NCI-H2081 (cell line): ENCODE measurements at places on chromosomes 4 and X.

GRCh38 chrX:100477467-100477866 lies 67.4 kb upstream of the PCDH19 start:
- no peak for DNase-seq

GRCh38 chr4:183986971-183987946 lies 82.2 kb downstream of the STOX2 start:
- DNase-seq = no peak

DNA sequence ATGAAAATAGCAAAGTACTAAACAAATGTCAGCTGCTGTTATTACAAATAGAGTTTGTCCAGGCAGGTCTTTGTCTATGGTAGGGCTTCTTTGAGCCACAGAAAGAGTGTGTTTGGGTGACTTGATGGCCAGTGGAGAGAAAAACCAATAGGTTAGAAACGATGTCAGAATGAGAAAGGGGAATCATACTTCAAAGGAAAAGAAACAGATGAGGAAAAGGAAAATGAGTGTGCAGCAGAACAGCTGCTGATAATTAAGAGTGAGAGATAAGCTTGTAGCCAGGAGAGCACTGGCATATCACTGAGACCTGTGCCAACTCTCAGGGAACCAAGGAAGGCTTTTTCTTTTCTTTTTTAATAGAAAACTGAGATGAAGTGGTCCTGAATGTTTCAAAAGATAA lies 257.2 kb downstream of the ARHGAP24 start:
- no peak for DNase-seq

DNA sequence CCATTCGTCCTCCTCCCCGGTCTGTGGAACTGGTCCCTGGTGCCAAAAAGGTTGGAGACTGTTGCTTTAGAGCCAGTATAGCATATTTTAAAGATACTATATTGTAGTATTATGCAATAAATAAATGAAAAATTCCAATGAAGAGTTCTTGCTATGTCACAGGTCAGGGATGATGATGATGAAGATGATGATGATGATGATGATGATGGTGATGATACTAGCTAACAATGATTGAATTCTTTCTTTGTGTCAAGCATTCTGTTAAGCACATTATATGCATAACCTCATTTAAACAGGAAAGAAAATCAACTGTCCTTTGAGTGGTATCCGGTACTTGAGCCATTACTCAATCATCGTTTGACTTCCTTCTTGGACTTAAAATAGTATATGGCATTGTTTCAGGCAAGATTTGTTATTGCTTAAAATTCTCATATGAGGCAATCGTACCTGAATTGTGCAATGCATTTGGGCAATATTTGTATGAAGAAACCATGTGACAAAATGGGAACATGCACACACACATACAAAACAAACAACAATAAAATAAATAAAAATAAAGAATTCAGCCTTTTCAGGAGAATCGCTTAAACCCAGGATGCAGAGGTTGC lies 22.8 kb upstream of the TLR2 start:
- no peak for DNase-seq

DNA sequence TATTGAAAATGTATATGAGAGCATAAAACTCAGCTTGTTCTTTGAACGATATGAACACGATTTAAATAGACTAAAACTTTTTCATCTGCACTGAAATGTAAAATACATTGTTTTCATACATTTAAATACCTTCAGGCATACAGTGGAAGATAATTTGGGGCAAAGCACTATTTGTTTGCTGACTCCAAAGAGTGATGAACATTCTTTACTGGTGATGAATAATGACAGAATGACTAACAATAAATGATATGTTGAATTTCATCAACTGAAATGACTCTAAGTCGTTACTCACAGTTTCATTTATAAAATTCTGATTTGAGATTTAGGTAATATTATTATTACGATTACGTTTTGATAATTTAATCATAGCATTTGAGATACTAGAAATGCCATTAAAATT lies 1160.1 kb downstream of the NLGN4X start:
- no peak for DNase-seq

GRCh38 chr4:123158576-123158975 lies 236.2 kb upstream of the NUDT6 start:
- no peak for DNase-seq

GRCh38 chr4:85717847-85718246 lies 242.9 kb downstream of the ARHGAP24 start:
- DNase-seq = no peak

DNA sequence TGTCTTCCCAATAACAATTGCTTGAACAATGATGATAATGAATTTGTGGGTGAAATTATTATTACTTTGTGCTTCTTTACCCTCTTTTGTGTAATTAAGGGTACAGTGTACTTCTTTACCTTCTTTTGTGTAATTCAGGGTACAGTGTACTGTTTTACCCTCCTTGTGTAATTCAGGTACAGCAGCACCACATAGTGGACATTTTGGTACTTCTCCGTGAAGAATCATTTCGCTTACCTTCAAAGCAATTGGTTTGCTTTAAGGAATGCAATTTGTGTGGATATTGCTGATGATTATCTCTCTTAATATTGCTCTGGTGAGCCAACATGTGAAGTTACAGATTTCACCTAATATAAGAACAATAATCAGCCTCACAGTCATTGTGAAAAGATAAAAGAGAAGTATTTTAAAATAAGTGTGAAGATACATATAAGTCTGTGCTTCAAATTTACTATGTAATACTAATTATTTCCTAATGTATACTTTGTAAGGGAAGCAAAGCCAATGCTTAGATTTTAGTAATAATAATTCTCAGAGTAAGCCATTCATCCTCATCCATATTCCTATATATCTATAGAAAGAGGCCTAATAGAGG lies 27.2 kb upstream of the SEC24B start:
- peak; percentile 11 for DNase-seq
